ENCODE measurements at places on chromosomes 2 and 18.

GRCh38 chr2:239912171-239912937 is 112.8 kb downstream of the NDUFA10 start:
- no peak for DNase-seq

- DNase-seq, result no peak
These were observed 67.3 kb downstream of the GLI2 start for GRCh38 chr2:120802867-120803484.

DNA sequence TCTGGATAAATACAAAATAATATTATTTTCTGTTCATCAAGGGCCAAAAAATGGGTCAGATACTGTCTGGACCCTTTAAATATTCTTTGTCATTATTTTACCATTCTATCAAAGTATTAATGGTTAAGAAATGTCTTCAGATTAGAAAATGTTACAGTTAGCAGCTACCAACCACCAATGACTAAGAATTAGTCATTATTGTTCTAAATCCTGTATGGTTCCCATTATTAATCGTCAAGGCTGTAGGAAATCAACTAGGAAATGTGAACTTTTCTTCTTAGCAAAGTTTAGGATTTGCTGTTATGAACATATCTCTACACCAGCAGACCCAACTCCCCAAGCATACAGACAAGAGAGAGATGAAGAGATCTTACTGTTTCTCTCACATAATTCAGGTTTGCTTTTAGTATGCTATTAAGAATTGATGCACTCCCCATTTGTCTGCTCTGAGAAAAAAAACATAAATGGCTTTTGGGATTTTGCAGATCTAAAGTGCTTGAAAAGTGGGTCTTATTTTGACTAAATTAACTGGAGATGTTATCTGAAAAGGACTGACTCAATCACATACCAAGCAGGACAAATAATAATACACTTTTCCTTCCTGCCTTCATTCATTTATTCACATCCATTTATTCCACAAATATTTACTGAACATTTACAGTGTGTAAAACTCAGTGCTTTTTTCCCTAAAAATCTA is 147.7 kb downstream of the PPP1R1C start:
- DNase-seq, result no peak

DNA sequence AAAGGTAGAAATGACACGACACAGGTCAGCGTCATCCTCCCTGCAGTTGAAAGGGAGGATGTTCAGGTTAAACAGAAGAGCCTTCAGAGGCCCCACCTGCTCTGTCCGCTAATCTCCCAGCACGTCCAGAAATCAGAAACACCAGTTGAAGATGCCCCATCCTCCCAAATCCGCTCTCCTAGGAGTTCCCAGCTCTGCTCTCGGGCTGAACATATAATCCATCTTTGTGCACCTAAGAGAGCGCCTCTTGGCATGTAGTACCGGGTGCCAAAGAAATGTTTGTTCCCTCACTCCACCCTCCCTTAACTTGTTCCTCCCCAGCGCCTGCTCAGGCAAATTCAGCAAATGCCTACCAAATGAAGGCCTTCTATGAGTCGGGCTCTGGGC is 145.2 kb upstream of the SMAD2 start:
- no peak for DNase-seq

DNA sequence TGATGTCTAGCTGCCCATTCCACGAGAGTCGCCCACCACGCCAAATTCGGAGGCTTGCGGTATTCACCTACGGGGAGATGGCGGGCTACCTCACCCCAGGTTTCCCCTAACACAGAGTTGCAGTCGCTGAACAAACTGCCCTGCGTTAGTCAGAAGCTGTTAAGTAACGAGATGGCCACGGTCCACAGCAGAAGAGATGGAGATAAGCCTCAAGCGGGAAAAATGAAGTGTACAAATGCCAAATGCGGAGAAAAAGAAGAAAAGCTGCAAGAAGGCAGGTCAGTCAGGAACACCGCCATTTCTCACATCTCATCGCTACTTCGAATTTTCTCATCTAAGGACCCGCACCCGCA is 425 bp downstream of the ASB3 start:
- DNase-seq, result peak; percentile 12

DNA sequence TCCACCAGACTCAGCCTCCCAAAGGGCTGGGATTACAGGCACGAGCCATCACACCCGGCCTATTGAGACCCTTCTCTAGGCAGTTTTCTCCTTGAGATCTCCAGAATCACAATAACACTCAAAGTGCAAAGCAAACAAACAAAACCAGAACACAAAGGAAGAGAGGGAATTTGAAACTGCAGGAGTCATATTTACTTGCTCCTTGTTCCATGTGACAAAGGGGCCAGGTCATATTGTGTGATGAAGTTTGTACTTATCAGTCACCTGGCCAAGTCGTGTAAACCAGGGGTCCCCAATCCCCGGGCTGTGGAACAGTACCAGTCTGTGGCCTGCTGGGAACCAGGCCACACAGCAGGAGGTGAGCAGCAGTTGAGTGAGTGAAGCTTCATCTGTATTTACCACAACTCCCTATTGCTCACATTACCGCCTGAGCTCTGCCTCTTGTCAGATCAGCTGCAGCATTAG is 26.5 kb downstream of the SCYGR8 start:
- DNase-seq, result no peak

DNA sequence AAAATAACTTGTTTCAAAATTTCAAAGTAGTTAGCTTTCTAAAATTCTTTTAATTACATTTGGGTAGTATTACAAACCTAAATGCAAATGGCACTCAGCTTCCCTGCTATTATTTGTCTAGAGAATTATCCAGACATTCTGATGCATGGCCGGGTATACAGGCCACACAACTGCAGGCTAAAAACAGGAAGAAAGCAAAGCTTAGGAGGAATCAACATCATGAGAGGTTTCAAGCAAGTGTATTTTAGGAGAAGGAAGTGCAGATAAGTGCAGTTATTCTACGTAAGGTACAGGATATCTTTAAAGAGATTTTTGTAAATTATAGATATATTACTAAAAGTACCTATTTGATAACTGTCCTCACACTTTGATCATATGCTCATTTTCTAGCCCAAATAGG is 46.8 kb upstream of the RNU4ATAC start:
- no peak for DNase-seq

DNA sequence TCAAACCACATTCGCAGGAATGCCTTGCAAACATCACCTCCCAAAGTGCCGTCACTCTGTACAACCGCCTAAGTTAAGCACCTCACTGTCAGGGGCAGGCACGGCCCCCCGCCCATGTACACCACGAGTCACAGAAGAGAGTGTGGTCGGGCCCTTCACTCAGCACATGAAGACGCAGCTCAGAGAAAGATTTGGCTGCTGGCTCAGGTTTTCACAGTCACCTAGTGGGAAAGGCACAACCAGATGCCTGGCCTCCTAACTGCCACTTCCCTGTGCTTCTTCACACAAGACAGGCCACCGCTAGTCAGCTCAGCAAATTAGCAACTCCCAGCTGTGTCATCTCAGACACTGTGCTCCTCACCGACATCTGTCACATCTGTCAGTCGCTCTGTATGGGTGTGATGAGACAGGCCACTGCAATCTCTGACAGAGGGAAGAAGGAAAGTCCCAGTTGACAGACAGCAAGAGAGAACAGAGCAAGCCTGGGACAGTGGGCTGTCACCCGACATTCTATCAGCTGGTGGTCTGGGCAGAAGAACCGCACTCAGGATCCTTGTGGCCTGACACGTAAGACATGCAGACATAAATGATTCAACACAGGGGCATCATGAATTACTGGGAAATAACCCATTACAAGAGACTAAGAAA is 60.8 kb downstream of the CRACDL start:
- DNase-seq, result no peak

DNA sequence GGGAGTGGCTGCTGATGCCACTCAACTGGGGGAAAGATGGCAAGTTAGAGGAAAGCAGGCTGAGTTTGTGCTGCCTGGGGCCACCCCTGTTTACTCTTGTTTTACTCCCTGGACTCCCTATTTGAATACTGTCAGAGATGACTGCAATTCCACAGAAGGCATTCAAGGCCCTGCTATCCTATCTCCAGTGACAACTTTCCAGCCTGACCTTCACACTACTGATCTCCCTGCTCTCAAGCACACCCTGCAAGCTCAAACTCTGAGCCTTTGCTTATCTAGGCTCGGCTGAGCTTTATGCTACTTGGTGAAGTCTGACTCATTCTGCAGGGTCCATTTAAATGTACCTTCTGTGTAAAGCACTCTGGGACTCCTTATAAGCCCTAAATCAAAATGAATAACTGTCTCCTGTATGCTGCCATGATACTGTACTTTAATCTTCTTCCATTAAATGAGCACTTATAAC is 39.3 kb upstream of the DSG1 start:
- no peak for DNase-seq

DNA sequence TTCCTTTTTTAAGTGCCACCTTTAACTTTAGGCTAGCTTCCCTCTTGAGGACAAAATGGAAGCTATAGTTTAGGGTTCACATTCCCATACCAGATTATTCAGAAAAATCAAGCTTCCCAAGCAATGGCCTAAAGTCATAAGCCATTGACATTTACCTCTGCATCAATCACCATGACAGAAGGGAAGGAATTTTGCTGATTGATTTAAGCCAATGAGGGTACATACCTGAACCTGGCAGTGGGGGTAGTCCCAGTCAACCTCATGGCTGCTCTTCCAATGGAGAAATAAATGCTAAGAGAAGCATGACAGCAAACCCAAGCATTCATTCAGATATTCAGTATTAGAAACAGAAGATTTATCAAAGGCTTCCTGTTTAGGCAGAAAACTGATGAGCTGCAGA is 128.4 kb upstream of the CREB1 start:
- no peak for DNase-seq
